Activated T-helper 2 cell treated with anti-CD3 and anti-CD28 coated beads, Interferon-gamma antibody, Interleukin-2, Interleukin-4, amounts not matched to agents 10 μg/mL and 5 μg/mL and 100 μg/mL, durations not matched to agents 14 hours and 24 hours and 36 hours (primary cell): ENCODE measurements at places on chromosomes 3 and 15.

- no peak for DNase-seq
Observed at GRCh38 chr15:67084561-67084960, 19.2 kb downstream of the SMAD3 start.

- DNase-seq, result no peak
Observed at GRCh38 chr15:49901996-49902684, 216.9 kb downstream of the ATP8B4 start.

GRCh38 chr3:197512691-197513571, 42.8 kb downstream of the BDH1 start:
- no peak for DNase-seq

DNA sequence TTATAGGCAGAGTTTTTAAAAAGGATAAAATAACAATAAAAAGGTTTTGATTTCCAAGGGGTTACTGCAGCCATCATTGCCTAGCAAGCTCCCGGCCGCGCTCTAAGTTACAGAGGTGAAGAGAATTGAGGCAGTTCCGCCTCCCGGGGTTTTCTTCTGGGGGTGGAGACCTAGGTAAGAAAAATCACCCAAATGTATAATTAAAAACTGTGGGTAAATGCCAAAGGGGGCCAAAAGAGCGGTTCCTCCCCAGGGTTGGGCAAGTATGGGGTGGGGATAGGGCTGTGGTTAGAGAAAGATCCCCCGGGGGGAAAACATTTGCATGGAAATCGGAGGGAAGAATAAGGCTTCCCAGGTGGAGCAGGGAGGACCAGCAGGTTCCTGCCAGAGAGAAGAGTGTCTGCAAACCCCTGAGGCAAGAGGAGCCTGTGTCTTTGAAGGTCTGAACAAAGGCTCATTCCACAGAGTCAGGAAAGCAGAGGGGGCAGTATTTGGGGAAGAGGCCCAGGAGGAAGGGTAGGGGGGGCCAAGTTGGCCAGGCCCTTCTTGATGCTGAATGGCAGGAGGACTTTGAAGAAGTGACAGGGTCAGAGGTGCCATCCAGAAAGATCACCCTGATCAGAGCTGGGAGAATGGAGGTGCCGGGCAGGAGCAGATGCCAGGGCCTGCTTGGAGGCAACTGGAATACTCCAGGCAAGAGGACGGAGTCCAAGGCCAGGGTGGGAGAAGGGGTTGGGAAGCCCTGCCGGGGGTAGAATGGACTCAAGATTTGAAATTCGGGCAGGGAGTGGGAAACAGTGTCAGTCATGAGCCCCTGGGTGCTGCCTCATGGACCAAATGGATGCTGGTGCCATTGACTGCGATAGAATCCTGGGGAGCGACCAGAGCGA, 152.9 kb upstream of the RGMA start:
- no peak for DNase-seq

GRCh38 chr3:46746711-46747110, 29.0 kb upstream of the PRSS50 start:
- no peak for DNase-seq
